Stimulated activated CD4-positive, alpha-beta T cell treated with anti-CD3 and anti-CD28 coated beads, Interleukin-12 subunit alpha, Interleukin-12 subunit beta, amount 100 ng/mL, for 24 hours (primary cell): ENCODE measurements at places on chromosomes 13 and 19.
A peak's percentile ranks its signal among the peaks of the same experiment; 100 is the strongest.

- DNase-seq: no peak
These were observed 11.5 kb upstream of the SUPT20H start for GRCh38 chr13:37070956-37071355.

- no peak for DNase-seq
These were observed 24.0 kb downstream of the SLC8A2 start for GRCh38 chr19:47447470-47448359.

GRCh38 chr19:39138221-39139211 is 12.9 kb downstream of the PAK4 start:
- no peak for DNase-seq

- no peak for DNase-seq
These were observed 58.5 kb upstream of the SLITRK1 start for GRCh38 chr13:83940742-83941141.

DNA sequence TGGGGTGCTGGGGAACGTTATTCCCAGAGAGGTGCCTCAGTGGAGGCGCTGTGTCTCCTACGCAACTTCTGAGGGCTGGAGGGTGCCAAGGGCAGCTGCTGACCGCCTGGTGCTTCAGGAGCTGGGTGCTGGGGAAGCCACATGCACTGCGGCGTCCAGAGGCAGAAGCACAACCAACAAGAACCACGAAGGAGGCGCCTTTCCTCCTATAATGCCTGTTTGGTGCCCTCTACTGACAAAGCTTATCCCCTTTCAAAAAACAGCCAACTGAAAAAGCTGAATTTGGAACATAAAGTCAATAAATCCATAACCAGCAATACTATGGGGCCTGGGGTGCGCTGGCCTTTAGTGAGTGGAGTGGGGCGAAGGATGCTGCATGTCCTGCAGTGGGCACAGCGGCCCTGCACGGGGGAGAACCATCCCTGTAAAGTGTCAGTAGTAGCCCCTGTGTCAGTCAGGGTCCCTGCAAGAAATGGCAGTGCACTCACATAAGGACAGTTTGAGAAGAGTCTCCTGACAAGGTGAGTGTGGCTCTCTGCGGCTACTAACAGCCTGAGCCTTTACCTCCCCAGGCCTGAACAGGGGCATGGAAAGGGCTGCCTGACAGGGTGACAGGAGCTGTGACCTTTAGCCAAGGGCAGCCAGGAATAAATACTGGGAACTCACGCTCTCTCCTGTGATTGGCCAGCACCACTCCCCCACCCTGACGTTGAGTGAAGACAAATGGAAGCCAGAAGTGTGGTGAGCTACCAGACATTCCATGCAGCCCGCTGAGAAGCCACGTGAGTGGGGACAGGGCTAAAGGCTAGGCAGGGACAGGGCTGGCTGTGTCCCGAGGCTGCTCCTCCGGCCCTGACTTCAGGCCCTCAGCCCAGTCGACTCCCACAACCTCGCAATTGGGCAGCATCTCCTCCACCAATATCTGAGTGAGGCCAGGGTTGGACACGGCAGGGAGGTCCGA is 4.5 kb upstream of the B3GNT8 start:
- no peak for DNase-seq

- no peak for DNase-seq
These were observed 23.7 kb downstream of the CLEC17A start for GRCh38 chr19:14606627-14607026.

GRCh38 chr19:32637480-32637879 is 37.5 kb downstream of the ANKRD27 start:
- no peak for DNase-seq

DNA sequence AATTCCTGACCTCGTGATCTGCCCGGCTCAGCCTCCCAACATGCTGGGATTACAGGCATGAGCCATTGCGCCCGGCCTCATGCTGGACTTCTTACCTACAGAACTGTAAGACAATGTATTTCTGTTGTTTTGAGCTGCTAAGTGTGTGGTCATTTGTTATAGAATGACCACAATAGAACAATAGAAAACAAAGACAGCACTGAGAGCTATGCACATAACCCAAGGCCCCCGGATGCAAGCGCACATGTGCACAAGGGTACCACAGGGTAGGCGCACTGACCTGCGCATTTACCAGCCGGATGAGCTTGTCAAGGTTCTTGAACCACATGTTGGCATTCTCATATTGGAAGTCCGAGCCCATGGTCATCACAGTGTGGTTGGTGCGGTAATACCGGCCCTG is 5.6 kb downstream of the MAN2B1 start:
- DNase-seq: no peak

- DNase-seq: no peak
These were observed 73.7 kb upstream of the LRCH1 start for GRCh38 chr13:46479283-46479682.

DNA sequence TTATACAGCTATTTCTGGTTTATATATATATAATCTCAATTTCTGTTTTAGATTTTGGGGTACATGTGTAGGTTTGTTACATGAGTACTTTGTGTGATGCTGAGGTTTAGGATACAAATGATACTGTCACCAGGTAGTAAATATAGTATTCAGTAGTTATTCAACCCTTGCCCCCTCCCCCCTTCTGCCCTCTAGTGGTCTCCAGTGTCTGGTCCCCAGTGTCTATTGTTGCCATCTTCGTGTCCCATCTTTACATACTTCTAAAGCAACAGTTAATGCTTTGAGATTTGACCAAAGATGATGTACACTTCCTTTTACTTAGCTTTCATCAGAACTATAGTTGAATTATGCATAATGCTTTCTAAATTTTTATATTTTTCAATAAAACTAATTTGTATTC is 1623.4 kb upstream of the PRR20A start:
- DNase-seq: no peak

DNA sequence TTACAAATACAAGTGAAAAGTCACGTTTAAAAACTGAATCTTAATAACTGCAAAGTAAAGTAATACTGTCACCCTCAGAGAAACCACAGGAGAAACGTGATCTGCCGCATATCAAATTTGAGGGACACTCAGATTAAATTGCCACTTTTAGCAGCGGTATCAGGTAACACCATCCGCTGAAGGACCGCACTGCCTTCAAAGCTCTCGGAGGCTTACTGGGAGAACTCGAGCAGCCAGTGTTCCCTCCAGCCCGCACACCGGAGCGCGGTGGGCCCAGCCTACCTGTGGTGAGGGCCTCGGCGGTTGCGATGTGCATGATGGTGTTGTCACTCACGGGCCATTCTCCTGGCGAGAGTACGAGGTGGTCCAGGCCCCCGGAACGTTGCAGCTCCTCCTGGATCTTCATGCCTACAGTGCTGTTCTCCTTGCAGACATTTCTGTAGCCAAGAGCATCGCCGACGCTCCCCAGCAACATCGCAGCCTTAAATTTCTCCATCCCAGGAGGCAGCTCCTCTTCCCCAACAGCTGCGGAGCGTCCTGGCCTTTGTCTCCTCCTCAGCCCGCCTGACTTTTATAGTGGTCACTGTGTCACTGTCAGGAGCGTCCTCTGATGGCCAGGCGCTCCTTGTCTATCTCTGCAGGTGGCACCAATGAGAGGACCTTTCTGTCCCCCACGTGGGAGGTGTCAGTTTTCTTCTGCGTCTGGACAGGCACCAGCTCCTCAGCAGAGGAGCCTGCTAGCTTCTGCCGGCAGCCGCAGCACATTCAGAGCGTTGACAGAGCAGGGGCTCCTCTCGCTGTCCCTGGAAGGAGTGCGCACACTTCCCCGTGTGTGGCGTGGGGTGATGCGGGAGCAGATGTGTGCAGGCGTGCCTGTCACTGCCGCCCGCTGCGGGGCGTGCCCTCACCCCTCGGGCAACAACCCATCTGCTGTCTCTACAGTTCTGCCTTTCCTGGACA is at the start of gene ADPRHL1:
TSS of gene ADPRHL1 (minus strand) at position 547 of the 960 bp plus-strand sequence. CDS start at position 496, 51 bp downstream.
- DNase-seq: no peak

GRCh38 chr13:26185720-26186117 is 36.4 kb downstream of the RNF6 start:
- DNase-seq: no peak

- DNase-seq: peak; percentile 89
These were observed 13.1 kb downstream of the TJP3 start for GRCh38 chr19:3721131-3721886.

DNA sequence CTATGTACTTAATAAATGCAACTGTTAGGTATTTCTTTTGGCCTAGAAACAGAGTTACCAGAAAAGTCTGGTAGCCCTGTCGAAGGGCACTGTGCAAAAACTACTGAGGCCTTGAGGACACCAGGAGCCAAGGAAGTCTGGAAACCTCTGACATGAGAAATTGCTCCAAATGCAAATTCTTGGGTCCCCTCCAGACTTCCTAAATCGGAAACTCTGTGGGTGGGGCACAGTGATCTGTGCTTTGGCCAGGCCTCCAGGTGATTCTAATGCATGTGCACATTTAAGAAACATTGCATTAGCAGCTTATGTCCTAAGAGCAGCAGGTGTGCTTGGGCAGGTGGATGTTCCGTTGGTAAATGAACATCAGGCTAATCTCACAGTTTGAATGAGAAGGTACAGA is 50.0 kb downstream of the STARD13 start:
- DNase-seq: no peak

DNA sequence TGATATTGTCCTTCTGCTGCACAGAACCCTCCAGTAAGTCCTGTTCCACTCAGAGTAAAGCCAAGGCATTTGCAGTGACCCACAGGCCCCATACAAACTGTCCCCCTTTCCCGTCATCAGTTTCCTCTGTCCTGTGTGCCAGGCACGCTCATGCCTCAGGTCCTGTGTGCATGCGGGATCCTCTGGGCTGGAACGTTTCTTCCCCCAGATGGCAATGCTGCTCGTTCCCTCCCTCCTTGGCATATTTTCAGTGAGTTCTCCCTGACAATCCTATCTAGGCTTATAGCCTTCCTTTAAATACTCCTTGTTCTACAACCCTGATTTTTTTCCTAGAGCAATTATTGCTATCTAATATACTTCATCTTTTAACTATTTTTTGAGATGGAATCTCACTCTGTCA is 5.7 kb downstream of the OPA3 start:
- no peak for DNase-seq

DNA sequence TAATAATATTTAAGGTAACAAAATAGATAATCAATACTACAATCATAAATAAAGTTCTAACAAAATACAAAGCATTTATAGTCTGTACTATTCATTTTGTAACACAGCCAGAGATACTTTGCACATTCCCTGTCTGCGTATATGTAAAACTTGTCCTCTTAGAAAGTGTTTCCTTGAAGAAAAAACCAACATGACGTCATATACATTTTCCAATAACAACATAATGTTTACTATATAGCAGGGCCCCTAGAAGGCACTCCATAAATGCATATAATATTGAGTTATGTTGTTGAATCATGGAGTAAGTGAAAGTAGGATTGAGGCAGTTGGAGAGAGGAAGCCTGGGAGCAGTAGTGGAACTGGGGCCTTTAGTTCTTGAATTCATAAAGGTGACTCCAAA is 371.4 kb upstream of the HTR2A start:
- DNase-seq: no peak
